ENCODE measurements at places on chromosomes 4 and X. TPM values are rescaled to one million over a fixed set of nuclear protein-coding genes. Genes with fewer than 3 reads are reported as not detected.

VCX3A gene
- total RNA-seq = not detected

PDHA1 gene
- 78.7 TPM for total RNA-seq

CCNQ gene
- 41.6 TPM for total RNA-seq

GUCY1A1 gene
- 50.3 TPM for total RNA-seq

CFP gene
- total RNA-seq = 12.9 TPM

NAP1L2 gene
- total RNA-seq = 3.4 TPM

PCDH10 gene
- total RNA-seq = 0.42 TPM

PDZD4 gene
- 25.7 TPM for total RNA-seq

ETDB gene
- not detected for total RNA-seq

PABPC1L2A gene
- total RNA-seq = not detected

SLC10A4 gene
- not detected for total RNA-seq

KCTD8 gene
- total RNA-seq = 2.4 TPM
